ENCODE measurements at places on chromosomes 2 and 18.

DNA sequence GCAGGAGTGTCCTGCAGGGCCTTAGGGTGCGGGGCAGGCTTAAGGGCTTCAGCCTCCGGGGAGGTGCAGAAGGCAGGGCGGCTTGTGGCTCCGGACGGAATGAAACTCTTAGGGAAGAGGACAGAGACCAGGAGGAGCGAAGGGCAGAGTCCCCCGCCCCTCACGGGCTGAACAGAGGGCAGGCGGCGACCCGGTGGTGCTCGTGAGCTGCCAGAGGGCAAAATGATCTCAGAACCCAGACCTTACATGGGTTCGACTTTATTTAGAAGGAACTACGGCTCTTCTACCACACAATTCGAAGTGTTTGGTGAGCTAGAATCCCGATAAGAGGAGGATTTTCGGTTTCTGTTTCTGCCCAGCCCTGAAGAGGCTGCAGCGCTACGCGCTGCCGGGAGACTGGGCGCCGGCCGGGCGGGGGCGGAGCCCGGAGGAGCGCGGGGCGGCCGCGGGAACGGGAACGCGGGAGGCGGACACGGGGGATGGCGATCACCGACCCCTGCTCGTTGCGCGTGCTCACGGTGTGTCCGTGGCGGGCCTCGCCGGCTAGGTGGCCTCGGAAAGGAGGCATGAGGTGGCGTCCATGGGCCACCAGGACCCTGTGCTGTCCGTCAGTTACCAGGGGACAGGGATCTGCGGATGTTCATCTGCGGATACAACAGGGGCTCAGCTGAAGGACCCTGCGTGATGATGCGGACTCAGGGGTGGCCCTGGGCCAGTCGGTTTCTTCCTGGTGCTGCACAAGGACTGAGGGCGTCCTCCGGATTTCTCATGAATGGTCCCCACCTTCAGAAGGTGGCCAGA lies 4.2 kb upstream of the SP100 start:
- peak; percentile 53 for DNase-seq

DNA sequence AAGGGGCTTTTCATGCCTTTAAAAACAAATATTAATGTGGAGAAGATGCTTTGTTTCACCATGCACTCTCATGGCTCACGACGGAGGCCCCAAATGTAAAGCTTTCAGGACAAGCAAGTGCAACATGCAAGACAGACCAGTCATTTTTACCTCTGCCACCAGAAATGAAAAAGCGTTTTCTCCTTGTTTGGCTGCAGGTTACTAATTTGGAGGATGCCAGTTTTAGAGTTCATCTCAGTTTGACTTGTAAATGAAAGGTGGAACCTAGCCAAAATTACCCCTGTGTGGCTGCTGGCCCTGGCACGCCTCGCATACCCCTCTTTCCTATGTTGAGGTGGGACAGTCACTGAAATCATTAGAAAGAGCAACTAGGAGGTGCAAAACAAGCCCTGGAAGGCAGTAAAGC lies 138.6 kb downstream of the BCL2 start:
- no peak for DNase-seq

- DNase-seq, result no peak
Observed at GRCh38 chr18:10195529-10195928, 258.9 kb upstream of the APCDD1 start.

- no peak for DNase-seq
Observed at GRCh38 chr2:75596784-75597183, 36.0 kb upstream of the EVA1A start.

DNA sequence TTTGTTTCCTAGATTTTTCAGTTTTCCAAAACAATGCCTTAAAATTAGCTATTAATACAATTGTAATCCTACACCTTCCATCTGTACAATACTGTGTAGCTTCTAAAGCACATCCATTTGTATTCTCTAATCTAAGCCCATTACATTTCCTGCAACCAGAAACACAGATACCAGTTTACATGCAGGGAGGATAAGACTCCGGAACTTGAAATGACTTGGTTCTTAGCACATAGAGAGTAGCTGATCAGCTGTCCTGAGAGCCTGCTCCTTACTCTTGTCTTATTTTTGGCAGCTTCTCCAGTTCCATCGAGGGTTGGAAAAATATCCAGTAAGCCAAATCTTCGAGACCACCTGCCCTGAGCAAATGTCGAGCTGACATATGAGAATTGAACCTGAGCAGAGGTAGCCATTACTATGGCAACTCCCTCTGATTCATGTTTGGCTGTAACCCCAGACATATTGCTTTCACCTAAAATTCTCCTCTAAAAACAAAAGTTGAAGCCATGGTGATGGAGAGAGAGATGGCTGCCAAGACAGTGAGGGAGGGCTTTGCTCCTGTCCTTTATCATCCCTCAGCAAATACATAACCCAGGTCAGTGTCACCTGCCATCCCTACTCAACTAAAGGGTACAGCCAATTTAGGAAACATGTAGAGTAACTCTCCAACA lies 542.8 kb downstream of the IRS1 start:
- DNase-seq, result peak; percentile 1

Data from brain microvascular endothelial cell (primary cell).